Esophagus squamous epithelium (tissue), 5 donors: ENCODE measurements at places on chromosomes 7 and 10. TPM values are rescaled to one million over a fixed set of nuclear protein-coding genes. Genes with fewer than 3 reads are reported as not detected.

GRCh38 chr7:2757904-2758672 lies 70.1 kb downstream of the AMZ1 start:
- no peak for DNase-seq

DNA sequence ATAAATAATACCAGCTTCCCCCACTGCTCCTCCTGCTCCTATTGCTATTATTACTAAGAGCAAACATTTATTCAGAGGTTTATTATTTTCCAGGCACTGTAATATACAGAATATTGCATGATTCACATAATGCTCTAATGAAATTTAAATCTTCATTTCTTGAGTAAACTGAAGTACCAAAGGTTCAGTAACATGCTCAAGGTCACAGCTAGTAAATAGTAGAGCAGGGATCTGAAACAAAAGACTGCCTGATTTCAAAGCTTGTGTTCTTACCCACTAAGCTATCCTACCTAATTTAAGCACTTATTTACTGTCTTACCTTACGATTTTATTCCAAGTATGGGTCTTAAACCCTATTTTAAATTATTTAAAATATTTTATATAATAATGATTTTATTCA lies 126.2 kb downstream of the SNX13 start:
- DNase-seq: no peak

MUC3A gene
- total RNA-seq: not detected

- no peak for DNase-seq
These were observed 78.7 kb upstream of the ABI1 start for GRCh38 chr10:26939290-26939961.

- no peak for DNase-seq
These were observed 39.4 kb upstream of the ARHGAP21 start for GRCh38 chr10:24762966-24763623.

OPN4 gene
- total RNA-seq: not detected

CRYGN gene
- total RNA-seq: not detected

PNLIPRP2 gene
- total RNA-seq: not detected
